Activated CD8-positive, alpha-beta memory T cell treated with anti-CD3 and anti-CD28 coated beads for 24 hours (primary cell): ENCODE measurements at places on chromosomes 1 and 21.

GRCh38 chr1:6299557-6300165 lies 38.8 kb upstream of the GPR153 start:
- no peak for DNase-seq

DNA sequence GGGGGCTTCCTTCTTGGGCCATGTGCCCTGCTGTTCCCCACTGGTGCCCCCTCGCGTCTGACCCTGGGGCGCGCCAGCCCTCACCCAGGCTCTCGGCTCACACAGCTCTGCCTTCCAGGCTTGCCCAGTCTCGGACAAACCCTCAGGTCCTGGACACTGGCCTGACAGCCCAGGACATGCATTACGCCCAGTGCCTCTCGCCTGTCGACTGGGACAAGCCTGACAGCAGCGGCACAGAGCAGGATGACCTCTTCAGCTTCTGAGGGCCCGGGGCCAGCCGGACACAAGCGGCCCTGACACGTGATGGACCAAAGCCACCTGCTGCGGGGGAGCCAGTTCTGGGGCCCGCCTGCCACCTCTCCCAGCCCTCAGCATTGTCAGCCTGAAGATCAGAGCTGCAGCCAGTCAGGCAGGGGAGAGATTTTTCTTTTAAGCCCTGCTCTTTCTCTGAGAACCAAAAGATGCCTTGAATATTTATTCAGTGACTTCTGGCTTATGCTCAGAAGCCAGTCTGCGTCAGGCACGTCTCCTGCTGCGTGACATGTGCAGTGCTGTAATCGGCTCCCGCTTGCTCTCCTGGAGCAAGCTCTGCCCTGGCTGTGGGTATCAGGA lies 23.4 kb downstream of the LDLRAP1 start:
- DNase-seq = peak; percentile 81

GRCh38 chr1:103197216-103197615 lies 88.9 kb upstream of the COL11A1 start:
- no peak for DNase-seq

DNA sequence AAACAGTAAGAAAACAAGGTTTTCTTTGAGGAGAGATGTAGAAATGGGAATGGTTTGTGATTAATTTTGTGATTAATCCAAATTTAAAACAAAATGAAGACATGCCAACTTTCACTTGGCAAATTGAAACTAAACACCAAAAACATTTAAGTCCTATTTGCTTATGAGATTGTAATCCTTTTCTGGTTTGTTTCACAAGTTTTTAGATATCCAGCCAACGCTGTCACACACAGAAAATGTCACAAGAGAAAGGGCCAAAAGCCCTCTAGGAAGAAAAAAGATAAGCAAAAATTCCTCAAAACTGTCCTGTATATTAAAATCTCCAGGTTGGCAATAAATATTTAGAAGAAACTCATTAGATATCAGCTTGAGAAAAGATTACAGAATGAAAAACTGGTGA lies 2.5 kb downstream of the USH2A start:
- DNase-seq = no peak
